CD4-positive, alpha-beta T cell treated with Interleukin-12 subunit alpha and Interleukin-12 subunit beta, for 1 hour (primary cell): ENCODE measurements at places on chromosomes 1 and 21.

GRCh38 chr1:69139007-69139406, 428.7 kb upstream of the LRRC7 start:
- DNase-seq = no peak

- no peak for DNase-seq
Observed at GRCh38 chr1:160367934-160368923, 1.4 kb downstream of the NHLH1 start.

DNA sequence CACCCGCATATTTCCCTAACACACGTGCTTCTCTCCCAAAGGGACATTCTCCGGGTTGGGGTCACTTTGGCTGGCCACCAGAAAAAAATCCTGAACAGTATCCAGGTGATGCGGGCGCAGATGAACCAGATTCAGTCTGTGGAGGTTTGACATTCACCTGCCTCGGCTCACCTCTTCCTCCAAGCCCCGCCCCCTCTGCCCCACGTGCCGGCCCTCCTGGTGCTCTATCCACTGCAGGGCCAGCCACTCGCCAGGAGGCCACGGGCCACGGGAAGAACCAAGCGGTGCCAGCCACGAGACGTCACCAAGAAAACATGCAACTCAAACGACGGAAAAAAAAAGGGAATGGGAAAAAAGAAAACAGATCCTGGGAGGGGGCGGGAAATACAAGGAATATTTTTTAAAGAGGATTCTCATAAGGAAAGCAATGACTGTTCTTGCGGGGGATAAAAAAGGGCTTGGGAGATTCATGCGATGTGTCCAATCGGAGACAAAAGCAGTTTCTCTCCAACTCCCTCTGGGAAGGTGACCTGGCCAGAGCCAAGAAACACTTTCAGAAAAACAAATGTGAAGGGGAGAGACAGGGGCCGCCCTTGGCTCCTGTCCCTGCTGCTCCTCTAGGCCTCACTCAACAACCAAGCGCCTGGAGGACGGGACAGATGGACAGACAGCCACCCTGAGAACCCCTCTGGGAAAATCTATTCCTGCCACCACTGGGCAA, 59.1 kb downstream of the LACTBL1 start:
- DNase-seq = no peak

DNA sequence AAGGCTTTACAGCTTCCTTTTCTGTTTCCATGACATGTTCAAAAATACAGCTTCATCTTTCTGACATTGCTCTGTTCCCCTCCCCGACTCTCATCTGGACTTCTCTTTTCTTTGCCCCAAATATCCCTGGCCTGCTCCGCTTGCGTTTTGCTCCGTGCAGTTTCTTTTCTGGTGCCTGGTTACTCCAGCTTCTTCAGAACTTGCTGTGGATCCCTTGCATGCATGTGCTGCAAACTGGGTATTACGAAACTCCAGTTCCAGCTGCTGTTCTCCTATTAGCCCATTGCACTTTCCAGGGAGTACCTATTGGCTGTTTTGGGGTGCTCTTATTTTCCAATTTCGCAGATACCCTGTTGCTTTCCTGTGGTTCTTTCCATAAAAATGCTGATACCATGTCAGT, 9.9 kb upstream of the NDC1 start:
- no peak for DNase-seq

GRCh38 chr1:219810451-219810850, 117.9 kb downstream of the SLC30A10 start:
- no peak for DNase-seq

DNA sequence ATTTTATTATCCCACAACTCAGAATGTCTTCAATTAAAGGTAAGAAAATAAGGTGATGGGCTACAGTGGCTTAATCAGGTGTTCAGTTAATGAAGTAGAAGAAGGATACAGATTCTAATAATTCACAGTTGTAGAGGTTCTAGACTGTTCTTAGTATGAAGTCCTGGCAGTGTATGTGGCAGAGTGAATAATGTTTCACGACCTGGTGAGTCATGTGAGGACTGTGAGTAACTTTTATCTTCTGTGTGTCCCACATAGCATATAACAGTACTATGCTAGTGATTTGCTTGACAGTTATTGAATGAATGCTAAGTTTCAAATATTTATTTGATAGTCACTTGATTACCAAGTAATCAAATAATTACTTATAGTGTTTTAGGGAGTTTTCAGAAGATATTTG, 20.0 kb downstream of the SLC16A4 start:
- no peak for DNase-seq

- DNase-seq = no peak
Observed at GRCh38 chr1:8374356-8374755, 56.4 kb downstream of the SLC45A1 start.

- no peak for DNase-seq
Observed at GRCh38 chr1:80427881-80428280, 1372.9 kb upstream of the ADGRL2 start.

GRCh38 chr21:42332557-42333317, 17.5 kb upstream of the TFF3 start:
- no peak for DNase-seq

DNA sequence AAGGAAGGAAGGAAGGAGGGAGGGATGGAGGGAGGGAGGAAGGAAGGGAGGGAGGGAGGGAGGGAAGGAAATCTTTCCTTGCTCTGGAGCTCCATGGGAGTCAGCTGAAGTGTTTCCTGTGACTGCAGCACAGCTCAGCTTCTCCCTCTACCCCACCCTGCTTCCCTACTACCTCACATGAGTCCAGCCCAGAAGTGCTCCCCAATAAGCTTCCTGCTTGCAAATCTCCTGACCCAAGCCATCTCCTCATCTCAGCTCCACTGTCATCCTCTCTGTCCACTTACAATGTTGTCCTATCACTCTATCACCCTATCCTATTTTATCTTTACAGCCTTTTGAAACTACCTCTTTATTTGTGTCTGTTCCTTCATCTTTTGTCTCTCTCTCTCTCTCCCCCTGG, 52.9 kb upstream of the SSBP3 start:
- DNase-seq = no peak

DNA sequence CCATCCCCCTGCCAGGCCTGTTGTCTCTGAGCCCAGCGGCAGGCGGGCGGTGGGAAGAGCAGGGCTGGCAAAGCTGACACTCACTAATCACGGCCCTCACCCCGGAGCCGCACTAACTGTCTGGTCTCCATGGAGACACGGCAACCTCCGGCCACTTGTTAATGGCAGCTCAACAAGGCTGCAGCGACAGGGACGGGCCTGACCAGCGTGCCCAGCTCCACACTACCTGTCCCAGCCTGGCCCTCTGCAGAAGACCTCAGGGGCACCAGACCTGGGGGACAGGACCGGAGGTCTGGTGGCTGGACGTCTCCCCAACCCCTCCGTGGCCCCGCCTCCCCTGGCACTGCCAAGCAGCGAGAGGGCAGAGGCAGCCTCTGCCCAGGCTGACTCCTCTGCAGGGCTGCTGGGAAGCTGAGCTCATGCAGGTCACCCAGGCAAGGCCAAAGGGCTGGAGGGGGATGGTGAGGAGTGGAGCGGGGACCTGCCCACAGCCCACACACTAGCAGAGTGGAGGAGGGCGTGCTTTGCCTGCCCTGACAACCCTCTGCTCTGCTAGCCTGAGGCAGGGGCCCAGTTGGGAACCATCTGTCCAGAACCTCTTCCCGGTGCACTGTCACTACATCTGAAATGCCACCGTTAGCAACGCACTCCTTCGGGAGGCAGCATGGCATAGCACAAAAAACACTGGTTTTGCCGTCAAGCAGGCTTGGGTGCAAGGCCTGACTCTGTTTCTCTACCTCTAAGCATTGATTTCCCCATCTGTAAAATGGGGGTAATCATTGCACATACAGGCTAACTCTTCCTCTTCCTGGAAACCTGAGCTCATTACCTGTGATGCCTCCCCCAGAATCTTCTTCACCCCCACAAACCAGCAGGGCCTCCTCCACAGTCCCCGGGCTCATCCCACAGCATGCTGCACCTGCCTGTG, 29.6 kb upstream of the WASF2 start:
- DNase-seq = no peak

GRCh38 chr1:227742738-227743715, 7.8 kb downstream of the SNAP47 start:
- DNase-seq = no peak

- DNase-seq = no peak
Observed at GRCh38 chr1:70486676-70487458, 75.8 kb downstream of the CTH start.

GRCh38 chr1:15296585-15297321, 49.7 kb downstream of the FHAD1 start:
- DNase-seq = peak; percentile 7

DNA sequence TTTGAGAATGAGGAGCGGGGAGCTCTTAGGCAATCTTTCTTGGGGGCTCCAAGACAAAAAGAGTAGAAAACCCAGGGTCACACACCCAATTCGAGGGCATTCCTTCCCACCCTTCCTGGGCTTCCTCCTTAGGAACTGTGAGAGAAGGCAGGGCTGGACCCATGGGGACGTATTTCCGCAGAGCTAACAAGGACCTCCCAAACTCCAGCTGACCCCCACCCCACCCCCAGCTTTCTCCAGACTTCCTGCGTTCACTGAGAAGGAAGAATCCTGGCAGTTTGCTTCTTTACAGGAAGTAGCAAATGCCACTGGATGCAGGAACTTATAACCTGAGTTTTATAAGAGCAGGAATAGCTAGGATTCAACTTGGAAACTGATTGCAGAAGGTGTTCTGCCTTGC, 2.7 kb upstream of the LHX9 start:
- DNase-seq = no peak

DNA sequence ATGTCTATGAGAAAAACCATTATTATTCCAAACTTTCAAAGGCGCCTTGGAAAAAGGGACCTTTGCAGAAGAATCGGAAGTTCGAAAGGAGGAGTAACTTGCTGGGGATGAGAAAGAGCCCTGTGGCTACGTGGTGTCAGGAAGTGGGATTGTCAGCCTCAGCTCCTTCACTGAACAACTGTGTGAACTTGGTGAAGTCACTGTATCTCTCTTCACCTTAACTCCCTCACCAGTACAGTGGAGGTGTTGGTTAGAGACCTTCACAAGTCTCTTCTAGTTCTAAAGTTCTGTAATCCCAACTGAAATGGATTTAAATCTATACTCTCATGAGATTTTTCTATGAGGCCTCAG, 285.6 kb downstream of the CACNA1E start:
- no peak for DNase-seq

- DNase-seq = peak; percentile 72
Observed at GRCh38 chr1:226870401-226871279, at the start of gene PSEN2. Gene PSEN2 (plus strand): TSS chr1:226870616. CDS start chr1:226881908, 11,292 bp downstream.

GRCh38 chr1:199163267-199163666, 524.4 kb downstream of the PTPRC start:
- no peak for DNase-seq

- DNase-seq = no peak
Observed at GRCh38 chr21:42493109-42494060, 2.6 kb downstream of the RSPH1 start.

DNA sequence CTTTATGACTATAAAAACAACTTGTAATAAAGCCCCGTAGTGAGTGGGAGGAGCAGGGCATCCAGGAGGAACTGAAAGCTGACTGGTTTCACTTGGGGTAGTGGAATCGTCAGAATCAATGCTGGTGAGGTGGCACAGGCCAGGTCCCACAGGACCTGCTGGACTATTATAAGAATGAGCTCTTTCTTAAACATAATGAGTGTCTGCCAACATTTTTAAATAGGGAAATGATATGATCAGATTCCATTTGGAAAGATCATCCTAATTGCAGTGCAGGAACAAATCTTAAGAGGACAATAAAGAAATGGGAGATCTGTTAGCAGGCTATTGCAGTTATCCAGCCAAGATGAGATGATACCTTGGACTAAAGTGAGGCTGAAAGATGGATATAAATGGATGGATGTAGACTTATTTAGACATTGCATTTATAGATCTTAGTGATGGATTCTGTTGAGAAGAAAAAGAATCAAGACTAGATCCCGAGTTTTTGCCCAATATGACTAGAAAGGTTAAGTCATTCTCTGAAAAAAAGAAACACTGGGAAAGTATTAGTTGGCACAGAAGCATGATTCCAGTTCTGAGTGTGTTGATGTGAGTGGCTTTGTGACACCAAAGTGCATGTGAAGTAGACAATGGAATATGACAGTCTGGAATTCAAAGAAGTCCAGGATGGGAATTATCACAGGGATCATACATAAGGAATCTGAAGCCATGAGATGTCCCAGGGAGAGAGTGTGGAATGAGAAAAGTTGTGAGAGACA, 153.3 kb upstream of the SGIP1 start:
- DNase-seq = no peak

- DNase-seq = no peak
Observed at GRCh38 chr1:17893891-17894631, 138.9 kb downstream of the ACTL8 start.

DNA sequence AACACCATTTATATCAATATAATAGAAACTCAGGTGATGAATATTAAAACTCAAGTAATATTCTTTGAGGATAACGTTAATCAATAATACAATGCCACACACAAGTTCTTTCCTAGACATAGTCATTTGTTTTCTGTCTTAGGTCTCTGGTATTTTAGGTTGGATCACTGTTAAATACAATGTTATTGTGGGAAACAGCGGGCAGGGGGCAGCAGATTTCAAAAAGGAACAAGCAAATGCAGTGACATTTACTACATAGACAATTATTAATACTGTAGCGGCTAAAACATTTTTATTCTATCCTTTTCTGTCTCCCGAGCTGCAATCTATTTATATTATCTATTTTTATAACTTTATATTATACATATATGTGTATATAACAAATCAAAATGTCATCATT, 186.4 kb upstream of the ZNHIT6 start:
- DNase-seq = no peak

- no peak for DNase-seq
Observed at GRCh38 chr1:7152655-7153054, 367.4 kb downstream of the CAMTA1 start.

- no peak for DNase-seq
Observed at GRCh38 chr1:221315330-221315729, 426.6 kb downstream of the DUSP10 start.

- DNase-seq = no peak
Observed at GRCh38 chr1:206776229-206776628, 3.9 kb upstream of the IL10 start.

DNA sequence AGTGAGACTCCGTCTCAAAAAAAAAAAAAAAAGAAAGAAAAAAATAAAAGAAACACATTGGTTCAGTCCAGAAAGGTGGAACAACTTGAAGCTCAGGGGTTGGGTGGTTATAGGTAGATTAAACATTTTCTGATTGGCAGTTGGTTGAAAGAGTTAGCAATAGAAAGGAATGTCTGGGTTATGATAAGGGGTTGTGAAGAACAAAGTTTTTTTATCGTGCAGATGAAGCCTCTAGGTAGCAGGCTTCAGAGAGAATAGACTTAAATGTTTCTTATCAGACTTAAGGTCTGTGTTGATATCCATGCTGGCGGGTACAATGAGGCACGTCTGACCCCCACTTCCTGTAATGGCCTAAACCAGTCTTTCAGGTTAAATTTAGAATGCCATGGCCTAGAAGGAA, 45.0 kb upstream of the PDE9A start:
- DNase-seq = no peak

DNA sequence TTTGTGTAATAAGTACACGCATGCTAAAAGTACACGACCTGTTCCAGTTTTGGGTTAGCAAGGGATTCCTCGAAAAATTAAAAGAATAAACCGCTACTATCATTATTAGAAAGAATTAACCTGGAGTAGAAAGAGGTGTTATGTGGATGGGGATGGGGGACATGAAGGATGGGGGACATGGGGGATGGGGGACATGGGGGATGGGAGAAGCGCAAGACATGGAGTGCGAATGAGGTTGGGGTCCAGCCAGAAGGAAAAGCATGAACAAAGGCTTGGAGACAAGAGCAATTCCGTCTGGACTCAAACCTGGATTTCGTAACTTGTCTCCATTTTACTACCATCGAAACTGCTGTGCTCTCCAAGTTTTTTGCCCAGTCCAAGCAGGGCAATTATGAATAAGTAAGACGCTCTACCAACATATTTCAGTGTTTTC, 591 bp upstream of the KDM1A start:
- DNase-seq = no peak
